ENCODE measurements at places on chromosomes 5 and 9.

- no peak for DNase-seq
These were observed 16.7 kb downstream of the MRRF start for GRCh38 chr9:122281368-122281767.

GRCh38 chr9:130839132-130840111 is 4.4 kb downstream of the ABL1 start:
- DNase-seq = no peak

DNA sequence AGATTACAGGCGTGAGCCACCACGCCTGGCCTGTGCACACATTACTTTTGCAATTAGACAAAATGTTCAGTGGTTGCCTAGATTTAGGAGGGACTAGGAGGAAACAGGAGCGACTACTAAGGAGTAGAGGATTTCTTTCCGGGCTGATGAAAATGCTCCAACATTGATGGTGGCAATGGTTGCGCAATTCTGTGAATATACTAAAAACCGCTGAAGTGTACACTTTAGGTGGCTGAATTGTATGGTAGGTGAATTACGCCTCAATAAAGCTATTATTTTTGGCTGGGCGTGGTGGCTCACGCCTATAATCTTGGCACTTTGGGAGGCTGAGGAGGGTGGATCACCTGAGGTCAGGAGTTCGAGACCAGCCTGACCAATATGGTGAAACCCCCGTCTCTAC is 46.8 kb upstream of the STXBP1 start:
- no peak for DNase-seq

- no peak for DNase-seq
These were observed 275.0 kb downstream of the NR2F1-AS1 start for GRCh38 chr5:93305984-93306383.

- no peak for DNase-seq
These were observed 130.1 kb downstream of the GAPVD1 start for GRCh38 chr9:125391704-125392103.

DNA sequence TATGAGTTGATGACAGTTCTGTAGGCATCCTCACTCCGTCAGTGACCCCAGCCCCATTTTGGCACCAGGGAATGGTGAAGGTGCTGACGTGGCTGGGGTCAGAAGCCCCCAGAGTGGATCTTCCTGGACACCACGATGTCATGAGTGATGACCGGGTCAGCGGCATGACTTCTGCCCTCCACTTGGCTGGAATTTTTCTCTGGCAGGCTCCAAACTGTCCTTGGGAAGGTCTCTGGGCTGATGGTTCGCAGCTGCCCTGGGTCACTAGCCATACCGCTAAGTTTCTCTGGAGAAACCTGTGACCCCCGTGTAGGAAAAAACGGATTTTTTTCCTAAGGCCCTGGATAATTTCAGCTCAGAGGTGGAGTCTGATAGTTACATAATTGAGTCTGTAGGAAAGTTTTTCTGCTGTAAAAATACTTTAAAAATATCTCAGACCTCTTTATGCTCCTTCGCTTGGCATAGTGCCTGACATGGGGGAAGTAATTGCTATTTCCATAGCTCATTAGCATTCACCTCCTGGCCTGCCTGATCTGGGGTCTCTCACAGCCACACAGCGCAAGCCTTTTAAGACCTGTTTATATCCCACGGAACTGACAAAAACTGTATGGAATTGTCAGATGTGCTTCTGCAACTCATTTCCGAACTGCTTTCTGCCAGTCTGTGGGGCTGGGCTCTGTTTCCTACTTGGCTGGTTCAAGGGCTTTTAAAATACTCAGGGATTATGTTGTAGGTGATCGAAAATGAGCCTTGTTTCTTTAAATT is 69.2 kb downstream of the ANGPTL2 start:
- no peak for DNase-seq

GRCh38 chr5:156500755-156501154 is 173.8 kb downstream of the SGCD start:
- no peak for DNase-seq

DNA sequence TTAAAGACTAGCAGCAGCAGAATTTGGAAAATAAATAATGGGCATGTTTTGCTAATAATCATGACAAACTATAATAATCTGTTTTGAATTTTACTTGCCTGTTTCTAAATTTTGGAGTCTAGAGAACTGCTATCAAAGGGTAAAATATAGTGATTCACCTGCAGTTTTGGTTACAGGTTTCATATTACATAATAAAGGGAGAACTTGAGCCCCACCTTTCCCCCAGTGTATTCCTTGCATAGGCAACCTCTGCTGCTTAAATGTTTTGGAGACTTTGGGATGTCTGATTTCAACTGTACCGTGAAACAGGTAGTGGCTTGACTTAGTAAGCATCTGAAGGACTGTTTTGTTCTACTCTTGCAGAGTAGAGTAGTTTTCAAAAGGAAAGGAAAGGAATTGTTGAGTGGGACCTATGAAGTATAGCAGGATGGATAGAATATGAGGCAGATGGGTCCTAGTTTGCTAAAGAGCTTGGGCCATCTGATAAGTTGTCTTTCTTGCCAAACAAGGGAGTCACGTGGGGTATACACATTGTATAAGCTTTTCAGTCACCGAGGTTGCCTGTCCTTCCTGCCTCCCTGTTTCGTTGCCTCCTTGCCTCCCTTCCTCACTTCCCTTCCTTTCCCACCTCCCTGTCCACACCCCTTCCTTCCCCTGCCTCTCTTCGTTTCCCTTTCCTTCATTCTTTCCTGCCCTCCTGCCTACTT is 19.1 kb downstream of the CREBRF start:
- no peak for DNase-seq

DNA sequence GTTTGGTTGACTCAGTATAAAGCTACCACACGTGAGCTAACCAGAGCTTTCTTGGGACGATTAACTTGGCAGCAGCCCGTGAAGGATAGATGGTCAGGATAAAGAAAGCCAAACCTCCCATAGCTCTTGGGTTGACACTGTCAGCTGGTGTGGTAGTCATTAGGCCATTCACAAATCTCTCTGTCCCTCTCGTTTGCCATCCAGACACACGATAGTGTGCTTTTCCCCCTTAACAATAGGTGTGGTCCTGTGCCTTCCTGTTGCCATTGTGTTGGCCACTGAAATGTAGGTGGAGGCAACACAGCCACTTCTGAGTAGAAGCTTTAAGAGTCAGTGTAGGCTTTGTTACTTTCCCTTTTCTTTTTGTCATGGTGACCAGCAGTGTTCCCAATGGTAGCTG is 11.7 kb downstream of the OR13J1 start:
- DNase-seq = no peak

DNA sequence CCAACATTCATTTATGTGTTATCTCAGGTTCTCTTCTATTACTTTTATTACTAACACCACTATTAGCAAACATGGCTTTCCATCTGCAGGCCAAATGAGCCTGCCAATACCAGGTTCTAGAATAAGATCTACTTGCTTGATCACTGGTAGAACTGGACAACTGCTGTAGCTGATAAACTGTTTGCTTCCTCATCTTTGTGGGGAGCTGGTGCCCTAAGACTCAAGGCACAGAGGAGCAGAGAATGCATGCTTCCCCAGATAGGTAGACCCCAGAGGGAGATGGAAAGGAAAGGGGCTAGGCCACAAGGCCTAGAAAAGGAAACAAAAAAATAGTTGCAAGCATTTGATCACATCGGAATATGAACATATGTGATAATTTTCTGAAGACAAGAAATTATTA is 30.7 kb upstream of the AUH start:
- DNase-seq = no peak

- no peak for DNase-seq
These were observed 511.1 kb downstream of the PSAT1 start for GRCh38 chr9:78808048-78808447.

GRCh38 chr5:34534523-34535103 is 121.5 kb upstream of the RAI14 start:
- no peak for DNase-seq

DNA sequence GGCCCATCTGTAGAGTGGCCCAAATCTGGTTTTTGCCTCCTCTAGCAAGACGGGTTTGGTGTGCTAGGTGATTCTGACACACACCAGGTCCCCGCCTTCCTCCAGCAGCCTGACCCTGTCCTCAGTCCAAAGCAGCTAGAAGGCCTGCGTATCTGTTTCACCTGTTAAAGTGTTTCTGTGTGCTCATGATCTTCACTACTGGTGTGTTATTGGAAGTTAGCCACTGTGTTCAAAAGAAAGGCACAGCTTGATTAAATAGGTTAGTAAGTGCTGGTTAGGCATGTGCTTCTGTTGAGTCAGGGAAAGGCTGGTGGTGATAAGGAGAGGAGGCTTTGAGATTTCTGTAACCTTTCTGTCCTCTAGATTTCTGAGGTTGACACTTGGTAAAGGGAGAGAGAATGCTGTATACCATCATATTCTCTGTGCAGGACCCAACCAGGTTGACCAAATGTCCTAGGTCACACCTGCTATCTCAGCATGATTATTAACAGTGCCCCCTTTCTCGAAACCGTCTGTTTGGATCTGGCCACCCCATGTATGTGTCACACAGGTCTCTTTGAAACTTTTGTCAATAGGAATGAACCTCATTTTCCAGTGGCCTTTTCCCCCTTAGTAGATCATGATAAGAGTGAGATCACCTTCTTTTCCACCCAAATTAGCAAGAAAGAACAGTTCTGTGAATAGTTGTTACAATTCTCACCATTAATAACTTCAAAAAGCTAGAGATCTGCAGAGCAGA is 58.8 kb downstream of the ARHGAP26 start:
- DNase-seq = no peak

- peak; percentile 39 for DNase-seq
These were observed 97.8 kb downstream of the STK32A start for GRCh38 chr5:147332658-147333057.

GRCh38 chr5:176866707-176867310 is 32.3 kb downstream of the HK3 start:
- peak; percentile 27 for DNase-seq

- DNase-seq = no peak
These were observed 67.4 kb downstream of the CARTPT start for GRCh38 chr5:71786337-71787055.

DNA sequence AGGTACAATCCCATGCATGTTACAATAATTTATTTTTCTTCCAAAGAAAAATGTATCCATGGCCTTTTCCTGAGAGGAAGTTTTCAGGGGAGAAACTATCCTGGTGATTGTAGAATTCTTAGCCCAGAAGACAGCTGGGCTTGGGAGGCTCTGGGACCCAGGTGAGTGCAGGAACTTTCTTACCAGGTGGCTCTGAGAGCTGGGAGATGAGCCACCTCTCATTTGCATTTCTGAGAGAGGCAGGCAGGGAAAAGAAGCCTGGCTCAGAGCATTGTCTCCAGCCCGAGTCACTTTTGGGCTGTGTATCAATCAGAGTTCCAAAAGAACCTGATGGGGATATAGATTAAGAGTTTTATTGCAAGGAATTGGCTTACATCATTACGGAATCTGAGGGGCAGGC is 52.7 kb downstream of the ALG2 start:
- no peak for DNase-seq

GRCh38 chr5:107893642-107894041 is 222.9 kb upstream of the EFNA5 start:
- DNase-seq = no peak

- no peak for DNase-seq
These were observed 383.3 kb downstream of the YTHDC2 start for GRCh38 chr5:113896789-113897188.

- no peak for DNase-seq
These were observed 143.2 kb downstream of the PSAT1 start for GRCh38 chr9:78439866-78440830.
